ENCODE measurements at places on chromosomes 3 and 15.
A peak's percentile ranks its signal among the peaks of the same experiment; 100 is the strongest.

- DNase-seq, result no peak
Observed at GRCh38 chr3:179852142-179852905, 184.4 kb downstream of the PEX5L start.

GRCh38 chr15:73908030-73908821 is 18.0 kb upstream of the LOXL1 start:
- peak; percentile 25 for DNase-seq

DNA sequence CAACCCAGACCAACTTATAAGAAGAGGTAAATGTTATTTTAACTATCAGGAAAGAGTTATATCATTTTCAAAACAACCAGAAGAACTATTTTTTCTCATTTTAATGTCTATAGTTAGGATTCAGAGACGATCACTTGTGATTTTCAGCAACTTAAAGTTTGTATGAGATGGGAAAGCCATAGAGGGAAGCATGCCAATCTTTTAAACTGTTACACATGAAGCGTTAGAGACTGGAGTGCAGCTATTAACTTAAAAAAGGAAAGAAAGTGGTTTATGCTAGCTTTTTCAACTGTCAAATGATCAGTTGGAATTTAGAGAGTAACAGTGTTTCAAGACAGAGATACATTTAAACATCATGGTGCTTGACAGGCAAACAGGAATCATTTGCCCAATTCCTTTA is 91.7 kb upstream of the LPP start:
- DNase-seq, result no peak

- DNase-seq, result no peak
Observed at GRCh38 chr15:72983801-72984545, 68.3 kb upstream of the NEO1 start.

DNA sequence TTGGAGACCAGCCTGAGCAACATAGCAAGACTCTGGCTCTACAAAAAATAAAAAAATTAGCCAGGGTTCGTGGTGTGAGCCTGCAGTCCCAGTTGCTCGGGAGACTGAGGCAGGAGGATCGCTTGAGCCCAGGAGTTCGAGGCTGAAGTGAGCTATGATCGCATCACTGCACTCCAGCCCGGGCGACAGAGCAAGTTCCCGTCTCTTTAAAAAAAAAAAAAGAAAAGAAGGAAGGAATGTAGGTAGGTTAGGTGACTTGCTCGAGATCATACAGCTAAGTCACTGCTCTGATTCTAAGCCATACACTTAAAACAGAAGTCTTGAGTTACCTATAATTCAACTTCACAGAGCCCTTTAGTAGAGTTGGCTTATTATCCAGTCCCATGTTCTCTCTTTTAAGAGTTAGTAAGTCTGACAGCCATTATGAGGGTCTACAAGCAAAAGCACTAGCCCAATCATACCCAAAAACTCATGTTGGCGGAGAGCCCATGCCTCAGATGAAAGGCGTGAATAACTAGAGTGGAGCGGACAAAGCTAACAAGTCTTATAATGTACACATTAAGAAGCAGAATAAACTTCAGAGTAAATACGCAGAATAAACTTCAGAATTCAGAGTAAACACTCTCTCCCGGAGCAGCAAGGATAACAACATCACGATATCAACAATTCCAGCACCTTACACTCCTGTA is 768 bp downstream of the AAGAB start:
- no peak for DNase-seq

DNA sequence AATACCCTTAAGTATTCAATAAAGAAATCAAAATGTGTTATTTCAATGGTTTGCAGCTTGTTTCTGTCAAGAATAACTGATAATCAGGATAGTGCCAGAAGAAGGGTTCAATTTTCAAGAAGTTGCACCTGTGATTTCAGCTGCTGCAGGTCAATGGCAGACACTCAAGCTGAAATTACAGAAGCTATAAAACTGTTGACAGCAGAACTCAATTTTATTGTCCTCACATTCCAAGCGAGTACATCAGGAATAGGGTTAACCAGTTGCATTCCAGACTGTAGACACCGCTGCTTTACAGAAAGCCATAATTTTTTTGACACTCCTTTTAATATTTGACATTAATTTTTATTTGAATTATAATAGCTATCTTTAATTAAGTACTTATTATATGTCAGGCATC is 364.1 kb downstream of the CGGBP1 start:
- no peak for DNase-seq

- DNase-seq, result no peak
Observed at GRCh38 chr3:150096700-150097587, 126.2 kb upstream of the PFN2 start.

GRCh38 chr3:87654184-87654583 is 377.8 kb upstream of the POU1F1 start:
- no peak for DNase-seq

- DNase-seq, result no peak
Observed at GRCh38 chr3:29628795-29629194, 347.9 kb downstream of the RBMS3 start.

DNA sequence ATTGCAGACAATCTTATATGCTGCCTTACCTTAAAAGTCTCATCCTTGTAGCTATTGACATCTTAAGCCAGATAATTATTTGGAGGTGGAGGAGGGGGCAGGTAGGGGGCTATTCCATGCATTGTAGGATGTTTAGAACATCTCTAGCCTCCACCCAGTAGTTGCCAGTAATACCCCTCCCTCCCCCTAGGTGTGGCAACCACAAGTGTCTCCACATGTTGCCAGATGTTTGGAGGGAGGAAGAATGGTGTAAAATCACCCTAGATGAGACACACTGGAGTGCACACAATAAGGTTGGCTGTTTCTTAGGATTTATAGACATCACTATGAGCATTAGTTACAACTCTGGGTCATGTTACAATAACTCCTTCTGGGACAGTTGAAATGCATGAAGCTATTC is 27.4 kb downstream of the GORASP1 start:
- no peak for DNase-seq
